ENCODE measurements at places on chromosomes 2 and 18. TPM values are rescaled to one million over a fixed set of nuclear protein-coding genes. Genes with fewer than 3 reads are reported as not detected.

CHST9 gene
- 8.5 TPM for total RNA-seq

UGT1A6 gene
- not detected for total RNA-seq

PIEZO2 gene
- total RNA-seq: 1.9 TPM

TMEM247 gene
- total RNA-seq: not detected

SAG gene
- total RNA-seq: not detected

PUM2 gene
- 69.3 TPM for total RNA-seq

ALPP gene
- not detected for total RNA-seq

UBR3 gene
- 110 TPM for total RNA-seq

NLRC4 gene
- 1.3 TPM for total RNA-seq

ESPNL gene
- total RNA-seq: 1.3 TPM

TTR gene
- total RNA-seq: not detected

CTAGE1 gene
- total RNA-seq: not detected

KCNK3 gene
- 0.59 TPM for total RNA-seq

MYOM1 gene
- 6.9 TPM for total RNA-seq

POLR1A gene
- total RNA-seq: 19.4 TPM

SPDYA gene
- 0.98 TPM for total RNA-seq

GFPT1 gene
- 46.0 TPM for total RNA-seq

COL3A1 gene
- 98.6 TPM for total RNA-seq

TDRD15 gene
- not detected for total RNA-seq

SYT4 gene
- total RNA-seq: not detected

HOXD4 gene
- 1.9 TPM for total RNA-seq

MRPL44 gene
- 27.4 TPM for total RNA-seq

SCYGR1 gene
- not detected for total RNA-seq

ZNF892 gene
- total RNA-seq: 3.7 TPM

RETREG2 gene
- 79.7 TPM for total RNA-seq

ERICH2 gene
- total RNA-seq: not detected

SLC39A6 gene
- total RNA-seq: 235 TPM

ABCG5 gene
- not detected for total RNA-seq

ITGA6 gene
- total RNA-seq: 45.9 TPM

ZSWIM2 gene
- total RNA-seq: 0.32 TPM

NPHP1 gene
- 7.2 TPM for total RNA-seq

TUBA3E gene
- not detected for total RNA-seq

CPS1 gene
- 9.2 TPM for total RNA-seq

ACTG2 gene
- total RNA-seq: 54.6 TPM

HRH4 gene
- total RNA-seq: 0.29 TPM

CTIF gene
- total RNA-seq: 78.9 TPM

NT5C1B gene
- not detected for total RNA-seq

PLEKHB2 gene
- 75.4 TPM for total RNA-seq

SLC16A14 gene
- total RNA-seq: 2.1 TPM

RGPD3 gene
- total RNA-seq: 2.2 TPM

GPR35 gene
- 1.6 TPM for total RNA-seq

OTOS gene
- not detected for total RNA-seq

All from breast epithelium (tissue), 4 donors.